ENCODE measurements at places on chromosomes 11 and 22. TPM values are rescaled to one million over a fixed set of nuclear protein-coding genes. Genes with fewer than 3 reads are reported as not detected.

GRCh38 chr11:48210052-48210451 is 6.6 kb upstream of the OR4B1 start:
- no peak for DNase-seq

- peak; percentile 38 for DNase-seq
These were observed 26.8 kb downstream of the TECTA start for GRCh38 chr11:121127809-121128208.

DNA sequence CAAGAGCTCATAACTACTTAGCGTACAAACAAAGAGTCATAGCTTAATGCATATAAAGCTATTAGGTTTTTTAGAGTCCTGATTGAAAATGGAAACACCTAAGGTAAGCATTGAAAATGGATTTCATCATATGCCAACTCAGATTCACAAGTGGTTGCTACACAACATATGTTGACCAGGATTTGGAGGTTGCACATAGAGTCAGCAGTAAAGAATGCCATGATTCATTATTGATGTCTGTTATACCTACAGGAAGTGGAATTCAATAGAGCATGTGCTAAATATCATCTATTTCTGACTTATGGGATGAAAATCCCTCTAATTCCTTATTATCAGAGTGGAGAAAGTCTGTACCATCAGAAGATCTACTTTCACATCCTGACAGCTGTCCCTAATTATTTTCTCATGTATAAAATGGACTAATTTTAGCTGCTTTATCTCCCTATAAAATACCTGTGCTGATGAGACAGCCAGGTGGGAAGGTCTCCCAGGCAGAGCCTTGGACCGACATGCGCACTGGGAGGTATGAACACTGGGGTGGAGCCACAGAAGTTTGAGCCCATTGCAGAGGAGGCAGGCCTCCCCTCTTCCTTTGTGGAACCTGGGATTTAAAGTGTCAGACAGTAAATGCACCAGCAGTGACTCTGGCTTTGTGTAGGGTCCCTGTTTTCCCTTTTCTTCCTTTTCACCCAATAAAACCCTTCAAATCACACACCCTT is 204.2 kb downstream of the AASDHPPT start:
- DNase-seq, result no peak

- DNase-seq, result peak; percentile 57
These were observed 456 bp downstream of the AAMDC start for GRCh38 chr11:77821349-77821851.

DNA sequence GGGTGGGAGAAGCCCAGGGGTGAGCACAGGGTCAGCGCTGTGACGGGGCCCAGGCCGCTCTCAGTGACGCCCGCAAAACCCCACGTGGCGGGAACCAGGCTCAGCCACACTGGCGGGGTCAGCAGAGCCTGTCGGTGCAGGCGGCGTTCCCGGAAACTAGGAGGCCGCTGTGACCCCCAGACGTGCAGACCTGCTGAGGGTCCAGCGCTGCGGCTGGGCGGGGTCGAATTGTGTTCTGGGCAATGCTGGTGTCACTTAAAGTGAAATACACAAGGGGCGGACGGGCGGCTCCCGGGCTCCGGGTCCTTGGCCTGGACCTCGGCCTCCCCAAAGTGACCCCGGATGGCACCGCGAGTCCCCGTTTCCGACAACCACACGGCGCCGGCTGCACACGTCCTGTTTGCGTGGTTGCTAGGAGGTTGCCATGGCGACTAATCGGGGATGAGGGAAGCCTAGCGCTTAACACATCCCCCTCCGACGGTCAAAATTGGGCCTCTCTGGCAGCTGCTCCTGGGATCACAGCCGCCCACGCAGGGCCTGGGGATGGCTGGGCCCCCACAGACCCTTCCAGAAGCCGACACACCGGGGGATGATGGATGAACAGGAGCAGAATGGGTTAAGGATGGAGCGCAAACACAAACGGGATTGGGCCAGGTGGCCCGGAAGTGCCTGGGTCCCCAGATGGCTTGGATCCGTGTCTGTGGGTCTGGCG is 81.7 kb upstream of the PRR5 start:
- DNase-seq, result peak; percentile 93

GRCh38 chr11:73200256-73200655 is 17.8 kb upstream of the P2RY2 start:
- peak; percentile 72 for DNase-seq

DNA sequence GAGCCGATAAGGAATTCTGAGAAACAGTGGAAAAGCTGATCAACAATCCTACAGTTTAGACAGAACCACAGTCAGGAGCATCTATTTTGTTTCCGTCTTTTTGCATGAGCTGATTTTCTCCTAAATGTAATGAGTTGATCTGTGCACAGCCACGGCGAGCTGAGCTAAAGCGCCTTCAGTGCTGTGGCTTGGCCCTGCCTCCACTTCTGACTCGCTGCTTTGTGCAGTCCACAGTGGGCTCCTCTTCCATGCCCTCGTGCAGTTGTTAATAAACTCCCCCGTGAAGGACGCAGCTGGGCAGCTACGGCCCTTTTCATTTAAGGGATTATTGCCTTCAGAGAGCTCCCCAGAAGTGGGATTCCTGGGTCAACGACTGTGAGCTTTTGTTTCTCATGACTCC is 39.4 kb downstream of the SCUBE1 start:
- DNase-seq, result no peak

GRCh38 chr22:21928048-21928447 is 24.6 kb downstream of the PPM1F start:
- peak; percentile 50 for DNase-seq

DNA sequence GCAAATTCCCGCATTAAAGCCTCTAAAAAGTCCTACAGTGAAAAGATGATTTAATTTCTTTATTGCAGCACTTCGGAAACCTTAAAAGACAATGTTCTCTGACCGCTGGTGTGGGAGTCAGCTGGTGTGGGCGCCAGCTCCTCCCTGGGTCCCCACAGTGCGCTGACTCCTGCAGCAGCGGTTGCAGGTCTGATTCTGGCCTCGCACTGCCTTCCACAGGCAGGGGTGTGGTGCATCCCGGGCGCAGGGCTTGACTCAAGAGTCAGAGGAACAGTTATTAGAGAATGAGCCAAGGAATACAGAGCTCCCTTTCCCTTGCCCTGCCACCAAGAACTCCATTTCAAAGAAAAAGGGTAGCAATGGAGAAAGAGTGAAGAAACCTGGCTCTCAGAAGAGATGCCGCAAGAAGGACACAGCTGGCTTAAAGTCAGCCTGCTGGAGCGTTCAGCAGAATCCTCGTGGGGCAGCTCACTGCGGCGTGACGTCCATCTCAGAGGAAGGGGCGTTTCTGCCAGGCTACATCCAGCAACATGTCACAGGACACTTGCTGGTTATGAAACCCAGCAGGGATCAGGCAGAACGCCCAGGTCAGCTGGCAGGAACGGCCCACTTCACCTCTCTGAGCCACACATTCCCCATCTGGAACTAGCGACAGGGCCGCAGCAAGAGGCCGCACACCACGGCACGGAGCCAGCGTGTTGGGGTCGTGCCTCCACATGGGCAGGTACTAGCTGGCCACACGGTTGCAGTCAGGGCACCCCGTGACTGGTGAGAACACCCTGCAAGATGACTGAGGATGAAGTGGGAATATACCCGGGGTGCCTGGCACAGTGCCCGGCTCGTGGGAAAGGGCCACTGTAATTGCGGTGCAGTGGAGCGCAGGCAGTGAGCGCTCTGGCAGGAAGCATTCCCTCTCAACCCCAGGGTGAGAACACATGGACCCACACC is 18.1 kb upstream of the EFCAB6 start:
- peak; percentile 41 for DNase-seq

GRCh38 chr22:23385678-23386631 is 194.1 kb downstream of the IGLL1 start:
- DNase-seq, result peak; percentile 96

DNA sequence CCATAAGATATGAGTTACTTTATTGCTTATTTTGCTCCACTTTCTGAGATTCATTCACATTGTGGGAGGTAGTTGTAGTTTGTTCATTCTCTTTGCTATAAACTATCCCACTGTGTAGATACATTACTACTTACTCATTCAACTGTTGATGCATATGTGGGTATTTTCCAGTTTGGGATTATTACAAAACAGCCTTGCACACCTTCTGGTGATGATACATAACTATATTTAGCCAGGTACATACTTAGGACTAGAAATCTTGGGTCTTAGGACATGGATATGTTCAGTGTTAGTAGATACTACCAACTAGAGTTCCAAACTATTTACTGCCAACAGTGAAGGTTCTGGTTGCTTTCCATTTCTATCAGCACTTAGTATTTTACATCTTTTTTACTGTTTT is 37.8 kb downstream of the BTG4 start:
- no peak for DNase-seq

DNA sequence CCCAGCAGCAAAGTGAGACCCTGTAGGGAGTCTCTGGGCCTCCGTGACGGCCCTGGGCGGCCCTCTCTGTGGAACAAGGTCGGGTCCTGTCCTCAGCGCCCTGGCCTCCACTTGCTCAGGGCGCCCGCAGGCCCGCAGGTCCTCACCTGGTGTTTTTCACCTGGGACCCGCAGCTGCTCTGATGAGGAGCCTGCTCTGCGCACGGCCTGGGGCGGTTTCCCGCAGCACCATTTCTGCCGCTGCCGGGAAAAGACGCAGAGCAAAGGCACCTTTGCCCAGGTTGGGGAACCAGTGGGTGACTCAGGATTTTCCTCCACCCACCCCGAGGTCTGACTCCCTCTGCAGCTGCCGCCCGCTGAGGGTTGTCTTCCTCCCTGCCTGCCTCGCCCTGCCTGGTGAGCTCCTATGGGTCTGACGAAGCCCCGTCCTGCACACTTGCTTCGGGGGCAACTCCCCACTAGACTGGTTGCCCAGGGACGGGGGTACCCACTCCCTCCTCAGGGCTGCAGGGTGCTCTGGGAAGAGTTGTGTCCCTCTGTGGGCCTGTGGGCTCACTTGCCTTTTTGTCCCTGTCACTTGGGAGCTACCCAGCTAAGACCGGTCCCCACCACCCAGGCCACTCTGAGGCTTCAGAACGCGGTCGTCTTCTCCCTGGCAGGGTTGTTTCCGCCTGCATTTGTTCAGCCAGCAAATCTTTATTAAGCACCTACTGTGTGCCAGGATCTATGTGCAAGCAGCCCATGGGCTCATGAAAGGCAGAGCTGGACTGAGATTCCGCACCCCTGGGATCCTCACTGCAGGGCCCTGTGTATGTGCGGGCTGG is 89.5 kb downstream of the KCNQ1 start:
- DNase-seq, result peak; percentile 74

- DNase-seq, result peak; percentile 95
These were observed 52.9 kb downstream of the SYT13 start for GRCh38 chr11:45233121-45233803.

GRCh38 chr11:68036717-68037239 is 2.0 kb upstream of the TCIRG1 start:
- no peak for DNase-seq

GRCh38 chr22:50141462-50141861 is 29.1 kb upstream of the PANX2 start:
- peak; percentile 12 for DNase-seq

DNA sequence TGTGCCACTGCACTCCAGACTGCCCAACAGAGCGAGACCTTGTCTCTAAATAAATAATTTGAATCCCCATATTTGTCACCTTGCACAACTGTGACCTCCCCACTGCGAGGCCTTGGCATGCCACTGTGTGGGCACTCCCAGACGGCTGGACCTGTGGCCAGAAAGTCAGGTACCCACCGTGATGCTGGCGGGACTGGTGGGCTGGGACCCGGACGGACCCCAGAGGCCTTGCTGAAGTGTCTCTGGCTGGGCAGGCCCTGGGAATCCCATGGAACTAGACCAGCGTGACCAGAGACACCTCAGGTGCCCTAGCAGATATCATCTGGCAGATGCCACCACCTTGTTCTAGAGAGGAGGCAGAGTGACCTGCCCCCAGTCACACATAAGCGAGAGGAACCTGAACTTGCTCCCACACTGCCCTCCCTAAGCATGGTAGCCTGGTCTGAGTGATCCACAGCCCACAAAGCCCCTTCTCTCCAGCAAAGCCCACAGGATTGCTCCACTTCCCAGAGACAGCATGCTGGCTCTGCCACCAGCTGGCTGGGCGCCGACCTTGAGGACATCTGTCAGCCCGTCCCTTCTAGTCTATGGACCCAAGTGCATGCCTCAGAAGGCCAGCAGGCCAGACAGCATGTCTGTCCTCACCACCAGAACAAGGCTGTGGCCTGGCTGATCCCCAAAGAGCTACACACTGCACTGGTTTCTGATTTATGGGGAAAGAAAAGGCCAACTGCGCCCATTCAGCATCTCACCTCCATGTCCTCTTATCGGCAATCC is 9.5 kb downstream of the MACROD1 start:
- DNase-seq, result no peak

DNA sequence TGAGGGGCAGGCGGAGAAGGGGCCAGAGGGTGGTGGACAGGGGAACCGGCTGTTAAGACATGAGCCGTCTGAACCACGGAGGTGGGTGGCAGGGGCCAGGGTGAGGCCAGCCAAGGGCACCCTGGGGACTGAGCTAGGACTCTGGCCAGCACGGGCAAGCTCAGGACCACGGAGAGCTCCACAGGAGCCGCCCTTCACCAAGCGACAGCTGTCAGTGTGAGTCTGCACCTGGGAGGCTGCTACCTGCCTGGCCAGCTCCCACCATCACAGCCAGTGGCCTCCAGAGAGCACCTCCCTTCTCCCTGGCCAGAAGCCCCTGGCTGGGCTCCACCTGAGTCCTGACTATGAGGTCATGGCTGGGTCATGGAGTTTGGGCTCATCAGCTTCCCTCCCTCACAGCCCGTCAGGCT is 21.6 kb downstream of the MGAT3 start:
- DNase-seq, result peak; percentile 89

GRCh38 chr11:119417726-119418540 is 5.0 kb downstream of the THY1 start:
- DNase-seq, result peak; percentile 55

- no peak for DNase-seq
These were observed 386.7 kb downstream of the BRD1 start for GRCh38 chr22:49440931-49441330.

DNA sequence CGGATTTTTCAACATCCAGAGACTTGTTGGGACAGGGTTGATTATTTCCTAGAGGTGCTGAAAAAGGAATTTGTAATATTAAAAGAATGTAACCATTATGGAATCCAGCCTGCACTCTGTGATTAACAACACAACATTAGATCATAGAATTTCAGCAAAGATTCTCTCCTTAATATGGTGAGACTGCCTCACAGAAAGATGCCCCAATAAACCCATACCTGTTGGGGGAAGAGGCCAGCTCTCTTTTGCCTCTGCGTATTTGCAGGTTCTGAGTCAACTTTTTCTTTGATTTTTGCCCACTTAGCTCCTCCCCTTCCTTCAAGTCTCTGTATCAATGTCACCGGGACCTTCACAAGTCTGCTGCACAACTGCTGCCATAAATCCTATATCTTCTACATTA is 12.4 kb upstream of the MTMR3 start:
- no peak for DNase-seq

The BTG4 gene
- not detected for total RNA-seq

The CD3D gene
- total RNA-seq, result 1.5 TPM

The XPNPEP3 gene
- total RNA-seq, result 12.6 TPM

The PRG2 gene
- total RNA-seq, result not detected

The PKDREJ gene
- not detected for total RNA-seq

The MMP13 gene
- total RNA-seq, result not detected

The SLC15A3 gene
- total RNA-seq, result 2.7 TPM

The DUSP8 gene
- total RNA-seq, result 1.7 TPM

The LRRC74B gene
- total RNA-seq, result not detected

The TIGD3 gene
- 0.35 TPM for total RNA-seq

The SMTNL1 gene
- not detected for total RNA-seq

The SCUBE1 gene
- total RNA-seq, result 0.45 TPM

Measured in H7 (cell line).